NCI-H446 treated with DMSO at 0.1 percent for 48 hours (cell line): ENCODE measurements at places on chromosomes 4 and X.

GRCh38 chrX:115268421-115268820 is 21.1 kb upstream of the LUZP4 start:
- DNase-seq: no peak

DNA sequence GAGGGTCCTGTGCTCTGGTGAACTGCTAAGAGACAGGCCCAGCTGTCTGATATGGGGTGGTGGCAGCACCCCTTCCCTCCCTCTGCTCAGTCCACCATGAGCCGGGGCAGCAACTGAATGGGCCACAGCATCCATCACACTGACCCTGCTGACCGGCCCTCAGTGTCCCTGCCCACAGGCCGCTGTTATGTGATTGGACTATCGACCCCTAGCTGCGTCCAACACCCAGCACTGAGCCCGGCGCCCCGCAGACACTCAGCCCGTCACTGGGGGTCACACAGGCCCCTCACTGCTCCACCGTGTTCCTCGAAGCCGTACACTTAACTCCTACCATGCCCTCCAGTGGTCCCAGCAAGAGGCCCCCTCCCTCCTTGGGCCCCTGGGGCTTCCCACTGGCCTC is 88.8 kb upstream of the PSAPL1 start:
- DNase-seq: no peak

- DNase-seq: no peak
Measured at GRCh38 chr4:56701161-56701480, 20.0 kb upstream of the HOPX start.

DNA sequence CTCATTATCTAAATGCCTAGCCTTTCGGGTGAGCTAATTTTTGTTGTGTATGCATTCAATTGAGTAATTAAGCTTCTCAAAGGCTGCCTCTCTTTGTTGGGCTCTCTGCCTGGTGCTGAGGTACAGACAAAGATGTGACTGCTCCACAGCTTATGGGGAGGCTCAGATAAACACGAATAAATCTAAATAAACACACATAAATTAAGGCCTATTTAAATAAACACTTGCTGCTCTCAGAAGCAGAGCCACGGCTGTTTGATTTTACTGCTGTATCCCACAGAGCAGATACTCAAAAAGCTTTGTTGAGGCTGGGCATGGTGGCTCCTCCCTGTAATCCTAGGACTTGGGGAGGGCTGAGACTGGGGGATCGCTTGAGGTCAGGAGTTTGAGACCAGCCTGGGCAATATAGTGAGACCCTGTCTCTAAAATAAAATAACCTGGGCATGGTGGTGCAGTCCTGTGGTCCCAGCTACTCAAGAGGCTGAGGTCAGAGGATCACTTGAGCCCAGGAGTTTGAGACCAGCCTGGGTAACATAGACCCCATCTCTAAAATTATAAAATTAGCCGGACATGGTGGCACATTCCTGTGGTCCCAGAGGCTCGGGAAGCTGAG is 8.4 kb upstream of the CD99 start:
- DNase-seq: no peak

DNA sequence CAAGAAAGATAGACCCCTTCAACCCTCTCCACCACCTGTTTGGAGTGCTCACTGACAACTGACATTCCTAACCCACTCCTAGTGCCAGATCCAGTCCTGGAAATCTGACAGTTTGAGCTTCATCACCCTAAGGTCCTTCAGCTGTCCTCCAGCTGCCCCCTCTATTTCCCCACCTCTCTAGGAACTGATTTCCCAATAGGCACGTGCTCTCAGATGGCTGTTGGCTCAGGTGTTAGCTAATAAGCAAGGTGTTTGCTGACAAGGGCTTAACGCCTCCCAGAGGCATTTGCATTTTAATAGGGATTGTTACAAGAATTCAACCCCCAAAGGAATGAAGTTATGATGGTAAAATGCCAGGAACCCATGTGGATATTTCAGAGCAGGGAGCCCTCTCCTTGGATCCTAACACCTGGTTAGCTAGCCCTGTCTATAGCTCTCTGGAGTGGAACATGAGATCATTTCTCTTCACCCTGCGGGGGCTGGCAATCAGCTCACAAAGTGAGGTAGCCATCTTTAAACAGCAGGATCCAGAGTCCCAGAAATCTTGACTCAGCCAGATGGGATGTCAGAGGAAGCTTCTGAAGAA is 348.5 kb upstream of the SFRP2 start:
- DNase-seq: no peak

GRCh38 chrX:11287505-11287904 is 5.7 kb upstream of the AMELX start:
- no peak for DNase-seq

GRCh38 chrX:118520216-118521206 is 24.9 kb downstream of the DOCK11 start:
- DNase-seq: no peak

DNA sequence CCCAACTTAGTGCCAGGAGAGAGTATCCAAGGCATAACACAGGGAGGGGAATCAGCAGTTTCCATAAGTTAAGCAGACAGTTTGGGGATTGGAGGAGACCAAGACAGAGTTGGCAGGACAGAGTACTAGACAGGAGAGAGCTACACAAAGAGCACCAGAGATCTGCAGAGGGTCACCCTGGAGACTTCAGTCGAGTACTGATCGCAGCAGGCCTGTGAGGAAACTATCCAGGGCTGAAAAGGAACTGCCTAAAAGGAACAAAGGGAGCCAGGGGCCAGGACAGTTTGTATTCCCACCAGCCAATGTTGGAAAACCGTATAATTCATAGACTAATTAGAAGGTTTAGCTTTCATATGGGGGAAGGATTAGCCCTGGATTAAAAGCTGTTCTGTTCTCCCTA is 80.6 kb upstream of the ENPP6 start:
- no peak for DNase-seq

GRCh38 chrX:28126886-28127285 is 145.6 kb upstream of the DCAF8L1 start:
- no peak for DNase-seq

GRCh38 chrX:150146271-150146896 is 208.1 kb upstream of the EOLA2 start:
- no peak for DNase-seq

GRCh38 chrX:115023811-115024210 is 6.4 kb upstream of the IL13RA2 start:
- no peak for DNase-seq

GRCh38 chrX:153641627-153642026 is 5.4 kb upstream of the DUSP9 start:
- DNase-seq: no peak

DNA sequence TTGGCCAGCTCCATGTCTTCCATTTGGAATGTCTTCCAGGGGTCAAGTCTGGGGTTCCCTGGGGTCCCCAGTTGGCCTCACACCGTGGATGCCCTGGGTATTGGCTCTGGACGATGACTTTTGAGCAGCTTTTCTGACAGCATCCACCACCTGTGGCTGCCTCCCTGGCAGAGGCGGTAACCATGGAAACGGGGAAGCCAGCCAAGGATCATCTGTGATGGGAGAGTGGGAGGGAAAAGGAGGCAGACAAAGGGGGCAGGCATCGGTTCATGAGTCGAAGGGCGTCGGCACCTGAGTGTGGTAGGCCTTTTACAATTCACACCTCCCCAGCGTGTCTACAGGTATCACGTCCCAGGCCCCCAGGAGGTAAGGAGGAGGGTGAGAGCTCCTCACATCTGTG is 152.2 kb downstream of the ASMT start:
- no peak for DNase-seq
